ENCODE measurements at places on chromosomes 5 and 9. TPM values are rescaled to one million over a fixed set of nuclear protein-coding genes. Genes with fewer than 3 reads are reported as not detected.

- DNase-seq, result no peak
Observed at GRCh38 chr9:22682961-22683699, 236.5 kb downstream of the DMRTA1 start.

DNA sequence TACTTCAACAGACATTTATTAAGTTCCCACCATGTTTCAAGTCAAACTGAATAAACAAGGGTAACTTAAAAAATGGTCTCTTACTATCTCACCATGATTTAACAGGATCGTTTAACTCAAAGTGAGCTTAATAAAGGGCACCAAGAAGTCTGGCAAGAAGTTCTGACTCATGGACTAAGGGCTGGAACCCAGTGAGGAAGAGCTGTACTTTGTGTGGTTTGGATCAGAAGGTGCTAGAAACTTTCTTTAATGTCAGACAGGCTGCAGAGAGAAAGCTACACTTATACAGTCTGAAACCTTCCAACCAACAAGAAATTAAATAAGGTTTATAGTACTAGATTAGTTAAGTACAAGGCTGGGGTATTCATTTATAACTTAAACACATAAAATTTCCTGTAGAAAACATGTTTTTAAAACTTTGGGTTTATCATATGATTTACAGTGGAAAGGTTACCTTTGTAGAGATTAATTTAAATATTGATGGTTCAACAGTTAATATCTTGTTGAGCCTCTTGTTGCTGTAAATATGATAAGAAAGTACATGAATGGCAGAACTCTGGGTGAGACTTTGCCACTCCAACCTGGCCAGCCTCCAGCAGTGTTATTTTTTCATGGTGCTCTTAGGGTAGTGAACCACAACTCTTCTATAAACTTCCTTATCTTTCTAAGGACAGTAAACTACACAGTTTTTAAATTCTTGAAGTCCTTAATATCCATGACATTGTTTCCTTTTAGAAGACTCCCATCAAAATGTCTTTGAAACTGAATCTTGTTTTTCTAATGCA, 162.8 kb downstream of the MAN2A1 start:
- DNase-seq, result no peak

DNA sequence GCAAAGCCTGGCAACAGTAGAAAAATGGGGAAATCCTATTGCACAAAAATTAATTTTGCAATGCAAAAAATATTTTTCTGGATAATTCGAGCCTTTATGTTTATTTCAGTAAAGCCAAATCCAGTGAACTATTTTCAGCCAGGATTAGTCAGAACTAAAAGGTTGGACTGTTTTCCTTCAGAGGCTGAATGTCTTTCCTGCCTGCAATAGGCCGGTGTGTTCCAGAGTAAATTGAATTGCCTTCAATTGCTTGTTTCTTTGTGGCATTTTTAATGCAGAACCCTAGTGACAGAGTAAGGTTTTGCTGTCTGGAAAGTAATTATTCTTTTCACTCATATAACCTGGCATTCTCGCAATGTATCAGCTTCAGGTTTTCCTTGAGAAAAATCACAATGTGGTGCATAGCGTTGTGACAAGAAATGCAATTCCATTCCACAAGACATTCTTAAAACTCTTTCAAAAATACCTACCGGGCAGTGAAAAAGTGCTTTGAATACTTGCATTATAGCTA, 183.7 kb downstream of the GLIS3 start:
- no peak for DNase-seq

DNA sequence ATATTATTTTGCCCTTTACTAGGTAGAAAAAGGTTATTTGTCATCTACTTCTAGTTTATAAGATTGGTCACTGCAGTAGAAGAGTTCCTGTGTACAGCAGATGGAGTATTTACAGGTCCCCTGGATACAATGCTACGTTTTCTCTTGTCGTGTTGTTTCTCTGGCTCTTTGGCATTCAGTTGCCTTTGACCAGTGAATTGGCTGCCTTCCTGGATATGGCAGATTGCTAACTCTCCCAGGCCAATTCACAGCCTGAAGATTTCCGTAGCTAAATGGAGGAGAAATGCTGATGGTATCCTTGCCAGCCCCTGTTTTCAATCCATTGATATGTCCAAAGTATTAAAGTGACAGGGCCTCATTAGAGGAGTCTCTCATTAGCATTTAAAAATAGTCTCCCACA, 32.5 kb upstream of the GNAQ start:
- DNase-seq, result no peak

GRCh38 chr9:126984969-126985368, 70.4 kb downstream of the RALGPS1 start:
- no peak for DNase-seq

GRCh38 chr5:38845526-38846378, at the start of gene OSMR:
Gene OSMR (plus strand): TSS chr5:38846012. CDS start chr5:38869045, 23,033 bp downstream.
- DNase-seq, result no peak

DNA sequence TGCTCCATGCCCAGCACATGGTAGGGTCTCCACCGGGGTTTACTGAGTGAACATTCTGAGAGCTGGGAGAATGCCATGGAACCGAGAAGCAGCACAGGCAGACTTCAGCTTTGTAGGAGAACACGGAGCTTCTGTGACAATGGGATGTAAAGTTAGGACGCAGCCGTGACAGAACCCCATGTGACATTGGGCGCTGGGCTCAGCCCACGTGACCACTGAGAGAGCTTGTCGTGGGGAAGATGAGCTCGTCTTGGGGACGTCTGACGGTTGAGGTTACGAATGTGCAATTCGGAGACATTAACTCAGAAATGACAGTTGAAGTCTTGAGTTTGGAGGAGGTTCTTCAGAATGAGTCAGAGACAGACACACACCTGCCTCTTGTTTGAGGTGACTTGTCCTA, 13.5 kb downstream of the SDHA start:
- no peak for DNase-seq

DNA sequence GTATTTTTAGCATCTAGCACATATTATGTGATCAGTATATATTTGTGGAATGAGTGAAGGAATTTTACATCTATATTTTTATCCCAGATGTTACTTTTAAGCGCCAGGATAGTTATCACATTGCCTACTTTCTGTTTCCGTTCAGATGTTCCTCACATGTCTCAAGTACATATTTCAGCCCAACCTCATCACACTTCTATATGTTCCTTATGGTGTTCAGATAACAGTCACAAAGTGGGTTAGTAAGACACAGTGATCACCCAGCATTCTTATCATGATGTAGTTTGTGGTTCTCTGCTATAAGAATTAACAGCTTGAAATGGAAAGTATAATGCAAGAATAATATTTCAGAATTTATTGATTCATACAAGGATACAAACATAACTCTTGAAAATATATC, 170.0 kb upstream of the RASA1 start:
- no peak for DNase-seq

Gene TUSC1
- 2.4 TPM for total RNA-seq

Gene TMEM267
- total RNA-seq, result 15.5 TPM
